ENCODE measurements at places on chromosomes 12 and 14.

DNA sequence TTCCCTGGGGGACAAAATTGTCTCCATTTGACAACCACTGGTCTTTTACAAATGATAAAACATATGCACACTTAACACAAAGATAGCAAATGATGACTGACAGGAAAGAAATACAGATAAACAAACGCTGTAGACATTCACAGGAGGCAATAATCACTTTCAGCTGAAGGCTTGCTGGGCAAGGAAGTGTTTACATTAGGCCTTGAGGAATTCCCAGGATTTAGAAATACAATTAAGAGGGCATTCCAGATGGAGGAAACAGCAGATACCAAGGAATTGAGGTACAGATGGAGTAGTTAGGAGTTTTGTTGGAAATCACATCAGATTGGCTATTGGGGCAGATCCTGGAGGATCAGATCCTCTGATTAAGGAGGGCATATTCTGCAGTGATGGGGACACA is 93.9 kb downstream of the DYRK2 start:
- DNase-seq: no peak

- peak; percentile 36 for DNase-seq
Observed at GRCh38 chr12:122227341-122227740, 1.5 kb upstream of the DIABLO start.

GRCh38 chr14:39912192-39913100 is 480.2 kb upstream of the FBXO33 start:
- no peak for DNase-seq

- DNase-seq: no peak
Observed at GRCh38 chr12:2688381-2688931, 106.3 kb upstream of the FKBP4 start.

- DNase-seq: no peak
Observed at GRCh38 chr12:105175397-105175990, 60.5 kb downstream of the APPL2 start.

GRCh38 chr14:103059556-103059955 is 2.2 kb upstream of the CDC42BPB start:
- DNase-seq: no peak

DNA sequence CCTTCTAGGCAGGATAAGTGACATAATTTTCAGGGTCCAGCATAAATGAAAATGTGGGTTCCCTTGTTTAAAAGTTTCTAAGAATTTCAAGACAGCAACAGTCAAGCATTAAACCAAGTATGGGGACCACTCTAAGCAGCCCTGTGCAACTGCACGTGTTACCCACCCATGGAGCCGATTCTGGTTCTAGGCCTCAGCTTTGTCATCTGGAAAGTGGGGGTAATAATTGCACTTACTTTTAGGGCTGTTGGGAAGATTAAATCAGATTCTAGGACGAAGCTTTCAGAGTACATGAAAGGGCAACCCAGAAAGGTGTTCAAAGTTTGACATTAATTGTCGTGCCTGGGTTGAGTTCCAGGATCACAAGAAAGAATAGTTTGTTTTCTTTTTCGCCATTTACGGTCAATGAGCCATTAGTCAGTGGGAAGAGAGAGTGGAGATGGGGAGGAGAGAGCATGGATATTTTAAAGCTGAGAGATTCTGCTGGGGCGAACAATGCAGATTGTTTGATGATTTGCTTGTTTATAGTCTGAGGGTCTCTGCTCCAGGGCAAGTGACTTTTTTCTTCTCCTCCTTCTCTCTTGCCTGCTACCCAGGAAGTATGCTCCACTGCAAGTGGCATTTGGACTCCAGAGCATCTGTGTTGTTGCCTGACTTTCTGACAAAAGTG is 10.7 kb upstream of the PPFIBP1 start:
- no peak for DNase-seq

DNA sequence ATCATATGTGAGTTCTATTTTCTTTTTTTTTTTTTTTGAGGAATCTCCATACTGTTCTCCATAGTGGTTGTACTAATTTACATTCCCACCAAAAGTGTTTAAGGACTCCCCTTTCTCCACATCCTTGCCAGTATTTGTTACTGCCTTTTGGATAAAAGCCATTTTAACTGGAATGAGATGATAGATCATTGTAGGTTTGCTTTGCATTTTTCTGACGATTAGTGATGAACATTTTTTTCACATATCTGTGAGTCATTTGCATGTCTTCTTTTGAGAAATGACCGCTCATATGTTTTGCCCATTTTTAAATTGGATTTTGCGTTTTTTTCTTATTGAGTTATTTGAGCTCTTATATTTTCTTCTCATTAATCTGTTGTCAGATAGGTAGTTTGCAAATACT is 394.8 kb downstream of the LRFN5 start:
- DNase-seq: no peak

- DNase-seq: peak; percentile 47
Observed at GRCh38 chr14:63852817-63853731, at the start of gene SYNE2. Gene SYNE2 (plus strand): TSS chr14:63853004. CDS start chr14:63909149, 56,145 bp downstream.

DNA sequence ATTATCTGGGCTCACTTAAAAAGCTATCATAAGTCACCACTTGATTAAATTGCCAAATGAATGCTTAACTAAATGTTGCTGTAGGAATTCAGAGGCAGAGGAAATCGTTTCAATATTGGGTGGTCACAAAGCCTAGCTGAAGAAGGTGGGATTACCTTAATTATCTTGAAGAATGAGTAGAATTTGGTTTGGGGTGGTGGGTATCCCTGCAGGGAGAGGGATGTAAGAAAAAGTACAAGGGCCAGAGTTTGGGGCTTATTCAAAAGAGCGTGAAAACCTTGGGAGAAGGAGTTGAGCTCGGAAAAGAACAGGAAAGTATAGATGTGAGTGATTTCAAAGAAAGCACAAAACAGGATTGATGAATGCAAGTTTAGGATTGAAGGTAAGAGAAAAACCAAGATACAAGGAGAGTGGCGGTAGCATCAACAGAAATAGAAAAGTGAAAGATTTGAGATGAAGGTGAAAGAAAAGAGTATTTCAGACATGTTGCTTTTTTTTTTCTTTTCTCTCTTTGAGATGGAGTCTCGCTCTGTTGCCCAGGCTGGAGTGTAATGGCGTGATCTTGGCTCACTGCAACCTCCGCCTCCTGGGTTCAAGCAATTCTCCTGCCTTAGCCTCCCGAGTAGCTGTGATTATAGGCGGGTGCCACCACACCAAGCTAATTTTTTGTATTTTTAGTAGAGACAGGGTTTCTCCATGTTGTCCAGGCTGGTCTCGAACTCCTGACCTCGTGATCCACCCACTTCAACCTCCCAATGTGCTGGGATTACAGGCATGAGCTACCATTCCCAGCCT is 1.7 kb downstream of the BRMS1L start:
- no peak for DNase-seq

GRCh38 chr12:106594447-106594846 is 11.6 kb downstream of the RFX4 start:
- no peak for DNase-seq

DNA sequence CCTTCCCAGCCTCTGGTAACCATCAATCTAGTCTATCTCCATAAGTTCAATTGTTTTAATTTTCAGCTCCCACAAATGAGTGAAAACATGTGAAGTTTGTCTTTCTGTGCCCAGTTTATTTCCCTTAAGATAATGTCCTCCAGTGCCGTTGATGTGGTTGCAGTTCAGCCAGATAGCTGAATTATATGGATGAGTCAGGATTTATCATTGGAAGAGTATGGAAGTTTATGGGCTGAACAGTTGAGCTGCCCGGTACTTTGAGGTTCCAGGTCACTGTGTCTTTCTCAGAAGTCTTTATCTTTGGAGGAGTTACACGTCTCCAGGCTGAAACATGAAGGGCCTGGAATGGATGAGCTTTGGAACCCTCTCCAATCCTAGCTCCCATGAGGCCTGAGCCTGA is 120.1 kb downstream of the ASCL4 start:
- DNase-seq: no peak

DNA sequence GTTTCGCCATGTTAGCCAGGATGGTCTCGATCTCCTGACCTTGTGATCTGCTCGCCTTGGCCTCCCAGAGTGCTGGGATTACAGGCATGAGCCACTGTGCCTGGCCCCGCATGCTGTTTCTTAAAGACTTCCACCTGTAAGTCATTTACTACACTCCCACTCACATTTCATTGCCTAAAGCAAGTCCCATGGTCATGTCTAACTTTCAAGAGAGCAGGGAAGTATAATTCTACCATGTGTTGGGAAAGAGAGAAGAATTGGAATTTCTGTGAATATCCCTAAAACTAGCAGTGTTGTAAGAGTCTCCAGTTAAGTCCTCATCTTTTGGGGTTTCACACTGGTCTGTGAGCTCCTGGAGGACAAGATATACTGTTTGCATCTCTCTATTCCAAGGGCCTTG is 139.7 kb downstream of the EMP1 start:
- DNase-seq: no peak

GRCh38 chr12:111942557-111942956 is 70.4 kb downstream of the TMEM116 start:
- DNase-seq: no peak

DNA sequence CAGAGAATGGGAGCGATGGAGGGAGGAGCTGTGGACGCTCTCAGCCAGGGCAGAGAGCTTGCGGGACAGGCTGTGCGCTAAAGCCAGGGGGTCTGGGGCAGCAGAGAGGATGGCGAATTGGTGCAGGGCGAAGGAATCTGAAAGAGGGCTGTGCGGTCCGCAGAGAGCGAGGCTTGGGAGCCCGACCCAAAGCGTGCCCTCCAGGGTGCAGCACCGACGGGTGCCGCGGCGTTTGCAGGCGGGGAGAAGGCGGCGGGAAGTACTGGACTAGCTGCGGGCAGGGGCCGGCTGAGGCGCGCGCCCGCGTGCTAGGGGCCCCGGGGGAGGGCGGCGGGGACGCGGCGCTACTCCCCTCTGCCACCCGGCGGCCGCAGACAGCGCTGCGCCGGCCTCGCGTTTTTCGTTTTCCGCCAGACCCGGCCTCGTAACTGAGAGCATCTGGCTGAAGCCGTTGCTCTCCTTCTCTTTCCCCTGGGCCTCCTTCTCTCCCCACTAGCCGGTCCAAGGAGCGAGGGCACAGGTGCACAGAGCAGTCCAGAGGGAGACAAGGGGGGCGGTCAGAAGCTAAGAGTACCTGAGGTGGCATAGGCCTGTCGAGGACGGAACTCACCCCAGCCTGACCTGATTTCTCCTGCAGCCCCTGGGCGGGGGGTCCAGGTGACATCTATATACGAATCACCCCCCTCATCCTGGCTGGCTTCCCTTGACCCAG is 24.9 kb downstream of the SLC6A12 start:
- no peak for DNase-seq

- DNase-seq: no peak
Observed at GRCh38 chr14:24690492-24690891, 56.5 kb upstream of the GZMB start.

DNA sequence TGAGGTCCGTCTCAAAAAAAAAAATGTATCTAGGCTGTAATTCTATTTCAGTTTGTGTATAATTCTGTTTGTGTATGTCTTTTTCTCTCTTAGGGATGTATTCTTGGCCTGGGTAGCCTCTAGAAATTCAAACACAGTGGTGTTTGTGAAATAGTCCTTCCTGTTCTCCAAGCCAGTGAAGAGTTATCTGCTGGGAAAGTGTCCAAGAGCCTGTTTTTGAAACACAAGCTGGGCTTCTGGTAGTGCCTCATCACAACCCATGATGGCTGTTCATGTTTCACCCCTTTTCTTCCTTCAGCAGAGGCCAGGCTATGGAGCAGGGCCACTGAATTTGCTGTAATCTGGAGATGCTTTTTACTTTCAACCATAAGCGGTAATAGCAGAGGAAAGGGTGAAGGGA is 14.7 kb downstream of the METTL3 start:
- DNase-seq: no peak

GRCh38 chr12:79168687-79169086 is 304.1 kb downstream of the SYT1 start:
- no peak for DNase-seq

DNA sequence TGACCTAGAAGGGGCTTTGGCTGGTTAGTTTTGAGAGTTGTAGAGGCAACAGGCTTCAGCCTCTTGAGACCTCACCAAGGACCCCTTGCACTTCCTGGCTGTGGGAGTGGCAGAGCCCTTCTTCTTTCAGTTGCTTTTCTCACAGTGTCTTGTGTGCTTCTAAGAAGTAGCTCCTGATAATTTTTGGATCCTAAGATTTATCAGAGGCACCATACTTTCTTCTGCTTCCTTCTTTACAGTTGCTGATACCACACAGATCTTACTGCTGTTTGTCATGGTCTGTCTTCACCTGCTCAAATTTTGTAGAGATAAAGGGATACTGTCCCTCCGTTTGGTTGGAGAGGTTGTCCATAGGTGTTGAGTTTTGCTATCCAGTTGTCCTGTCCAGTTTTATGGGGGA is 33.8 kb downstream of the VRK1 start:
- no peak for DNase-seq

DNA sequence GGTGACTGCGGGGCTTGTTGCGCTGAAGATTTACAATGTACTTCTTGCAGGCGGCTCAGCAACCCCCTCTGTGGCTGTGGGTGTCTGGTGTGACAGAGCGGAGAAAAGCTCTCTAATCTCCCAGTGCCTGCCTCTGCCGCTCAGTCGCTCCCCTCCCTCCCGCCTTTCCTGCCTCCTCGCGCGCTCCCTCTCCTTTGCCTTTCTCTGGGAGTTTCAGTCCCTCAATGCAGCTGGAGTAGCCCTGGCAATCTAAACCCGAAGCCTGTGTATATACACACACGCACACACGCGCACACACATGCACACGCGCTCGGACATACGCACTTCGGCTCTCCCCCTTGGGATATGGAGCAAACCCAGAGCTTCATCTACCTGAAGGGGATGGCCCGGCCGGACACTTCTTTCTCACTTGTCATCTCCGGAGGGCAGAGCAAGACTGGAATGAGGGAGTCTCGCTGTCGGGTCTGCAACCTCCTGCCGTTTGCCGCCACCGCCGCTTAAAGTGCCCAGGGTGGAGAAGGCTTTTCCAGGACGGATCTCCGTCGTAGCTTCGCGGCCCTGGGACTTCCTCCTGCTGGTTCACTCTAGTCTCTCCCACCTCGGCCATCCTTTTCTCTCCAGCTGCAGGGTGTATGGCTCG is 599 bp upstream of the TRHDE start:
- DNase-seq: no peak

DNA sequence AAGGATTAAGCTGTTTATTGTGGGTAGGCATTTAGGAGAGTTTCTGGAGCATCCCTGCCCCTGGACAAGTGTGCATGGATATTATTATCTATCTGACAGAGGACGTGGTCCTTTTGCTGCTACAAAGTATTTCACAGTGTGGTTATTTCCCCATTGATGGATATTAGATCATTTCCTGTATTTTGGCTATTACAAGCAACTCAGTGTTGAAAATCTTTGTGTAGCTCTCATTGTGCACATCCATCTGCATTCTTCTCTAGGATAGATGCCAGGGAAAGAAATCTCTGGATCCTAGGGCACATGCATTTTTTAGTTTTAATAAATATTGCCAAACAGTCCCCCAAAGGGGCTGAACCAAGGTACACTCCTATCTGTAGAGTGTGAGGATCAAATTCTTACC is 154.3 kb upstream of the SRRM4 start:
- no peak for DNase-seq

GRCh38 chr12:70876952-70877351 is 43.6 kb downstream of the PTPRR start:
- no peak for DNase-seq

GRCh38 chr12:15706010-15706676 is 83.0 kb downstream of the EPS8 start:
- DNase-seq: no peak

GRCh38 chr12:110869026-110869425 is 22.2 kb downstream of the CCDC63 start:
- no peak for DNase-seq

GRCh38 chr12:34287437-34287836 is 265.1 kb downstream of the ALG10 start:
- DNase-seq: no peak
